ENCODE measurements at places on chromosomes 1 and 21.

GRCh38 chr1:8941906-8942305 is 3.8 kb upstream of the CA6 start:
- no peak overlapping the region for H3K27ac ChIP-seq
- H3K4me3 ChIP-seq, result no peak overlapping the region
- peaks cover 43% of the 10 kb centered on the region for H3K4me1 ChIP-seq
- DNase-seq, result no peak

GRCh38 chr1:109639841-109640184 is 16.1 kb upstream of the GSTM4 start:
- H3K4me3 ChIP-seq, result no peak overlapping the region
- peaks cover 7% of the 10 kb centered on the region for H3K4me1 ChIP-seq
- H3K36me3 ChIP-seq, result no peaks in the 10 kb centered on the region
- H3K27me3 ChIP-seq, result no peaks in the 10 kb centered on the region
- H3K27ac ChIP-seq, result no peak overlapping the region
- DNase-seq, result no peak

- H3K4me1 ChIP-seq, result peaks cover 7% of the 10 kb centered on the region
- peaks cover 61% of the 10 kb centered on the region for H3K36me3 ChIP-seq
- H3K27ac ChIP-seq, result no peak overlapping the region
- no peak for DNase-seq
- no peak overlapping the region for H3K4me3 ChIP-seq
Measured at GRCh38 chr1:154448331-154448811, 43.2 kb downstream of the IL6R start.

GRCh38 chr1:173870252-173871075 is 2.3 kb downstream of the ZBTB37 start:
- H3K4me1 ChIP-seq, result peaks cover 31% of the 10 kb centered on the region
- H3K27ac ChIP-seq, result peak overlapping the region; percentile 43
- peak; percentile 9 for DNase-seq
- no peaks in the 10 kb centered on the region for H3K27me3 ChIP-seq
- H3K4me3 ChIP-seq, result peak overlapping the region; percentile 8
- H3K36me3 ChIP-seq, result peaks cover 4% of the 10 kb centered on the region

- no peak overlapping the region for H3K4me3 ChIP-seq
- H3K27me3 ChIP-seq, result no peaks in the 10 kb centered on the region
- DNase-seq, result no peak
- no peaks in the 10 kb centered on the region for H3K4me1 ChIP-seq
- no peak overlapping the region for H3K27ac ChIP-seq
Measured at GRCh38 chr1:172883387-172883791, 167.4 kb downstream of the TNFSF18 start.

DNA sequence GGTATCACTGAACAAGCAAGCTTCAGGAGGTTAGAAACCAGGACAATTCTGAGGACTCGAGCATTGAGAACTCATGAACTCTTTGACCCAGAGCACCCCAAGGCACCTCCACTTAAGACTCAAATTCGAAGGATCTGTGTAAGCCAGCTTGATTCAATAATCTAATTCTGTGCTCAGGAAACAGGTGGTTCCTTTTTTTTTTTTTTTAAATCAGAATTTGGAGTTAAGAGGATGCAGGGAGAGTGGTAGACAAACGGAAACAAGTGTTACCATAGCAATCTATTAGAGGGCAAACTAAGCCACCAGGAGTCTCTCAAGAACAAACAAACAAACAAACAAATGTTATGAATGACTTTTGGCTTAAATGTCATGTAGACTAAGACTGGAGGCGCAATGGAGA is 53.8 kb upstream of the DPH5 start:
- H3K36me3 ChIP-seq, result no peaks in the 10 kb centered on the region
- no peak overlapping the region for H3K27ac ChIP-seq
- DNase-seq, result no peak
- no peaks in the 10 kb centered on the region for H3K27me3 ChIP-seq
- no peak overlapping the region for H3K4me3 ChIP-seq

GRCh38 chr1:46690931-46691421 is 19.3 kb downstream of the TEX38 start:
- H3K4me3 ChIP-seq, result no peak overlapping the region
- no peaks in the 10 kb centered on the region for H3K4me1 ChIP-seq
- H3K36me3 ChIP-seq, result peaks cover 75% of the 10 kb centered on the region

DNA sequence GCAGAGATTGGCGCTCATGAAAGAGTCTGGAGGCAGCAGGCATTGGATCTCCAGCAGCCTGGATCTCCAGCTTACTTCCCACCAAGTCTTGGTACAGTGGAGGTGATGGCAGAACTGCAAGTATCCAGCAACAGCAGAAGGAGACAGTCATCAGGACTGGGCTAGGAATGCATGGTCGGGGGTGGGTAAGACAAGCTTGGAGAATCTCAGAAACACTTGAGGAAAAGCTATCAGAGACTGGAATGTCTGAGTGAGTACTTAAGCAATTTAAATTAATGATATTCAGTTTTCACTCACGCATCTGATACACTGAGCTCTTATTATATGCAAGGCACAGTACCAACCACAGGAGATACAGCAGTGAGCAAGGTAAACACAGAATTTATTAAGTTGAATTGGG is 9.8 kb downstream of the TMEM35B start:
- no peak overlapping the region for H3K27ac ChIP-seq
- H3K27me3 ChIP-seq, result no peaks in the 10 kb centered on the region
- peaks cover 4% of the 10 kb centered on the region for H3K36me3 ChIP-seq
- no peak for DNase-seq
- no peak overlapping the region for H3K4me3 ChIP-seq

- no peak overlapping the region for H3K27ac ChIP-seq
- no peaks in the 10 kb centered on the region for H3K4me1 ChIP-seq
- DNase-seq, result no peak
- H3K4me3 ChIP-seq, result no peak overlapping the region
Measured at GRCh38 chr1:27026621-27027574, 14.2 kb upstream of the TENT5B start.

DNA sequence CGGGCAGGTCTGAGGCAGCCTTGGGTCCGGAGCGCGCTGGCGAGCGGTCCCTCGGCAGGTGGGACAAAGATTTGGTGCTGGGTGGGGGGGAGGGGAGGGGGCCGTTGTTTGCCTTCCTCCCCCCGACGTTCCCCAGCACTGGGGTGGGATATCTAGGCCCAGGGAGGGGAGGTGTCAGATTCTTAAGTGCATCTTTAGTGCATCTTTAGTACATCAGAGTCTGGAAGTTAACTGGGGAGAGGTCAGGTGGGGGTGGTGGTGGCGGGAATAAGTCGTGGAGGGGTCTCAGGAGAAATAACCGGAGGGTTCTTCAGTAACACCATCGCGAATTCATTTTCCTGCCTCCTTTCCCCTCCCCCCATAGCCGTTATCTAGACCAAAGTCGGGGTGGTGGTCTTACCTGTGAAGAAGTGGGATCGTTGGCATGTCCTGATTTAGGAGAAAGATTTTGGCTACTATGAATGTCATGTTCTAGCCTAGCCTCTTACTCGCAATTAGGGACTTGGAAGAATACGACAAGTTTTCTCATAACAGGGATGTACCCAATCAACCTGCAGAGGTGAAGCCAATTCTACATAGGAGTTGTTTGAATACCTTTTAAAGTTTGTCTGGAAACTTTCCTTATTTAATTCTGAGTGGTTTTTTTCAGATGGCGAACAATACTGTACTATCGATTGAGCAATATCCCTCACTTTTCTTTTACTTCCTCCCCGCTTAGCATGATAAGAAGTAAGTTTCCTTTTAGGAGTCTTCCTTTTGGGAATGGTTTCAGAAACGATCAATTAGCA is 886 bp downstream of the ZMYM4 start:
- H3K27me3 ChIP-seq, result no peaks in the 10 kb centered on the region
- H3K36me3 ChIP-seq, result no peaks in the 10 kb centered on the region
- peaks cover 7% of the 10 kb centered on the region for H3K4me1 ChIP-seq
- H3K27ac ChIP-seq, result peak overlapping the region; percentile 76
- no peak for DNase-seq

DNA sequence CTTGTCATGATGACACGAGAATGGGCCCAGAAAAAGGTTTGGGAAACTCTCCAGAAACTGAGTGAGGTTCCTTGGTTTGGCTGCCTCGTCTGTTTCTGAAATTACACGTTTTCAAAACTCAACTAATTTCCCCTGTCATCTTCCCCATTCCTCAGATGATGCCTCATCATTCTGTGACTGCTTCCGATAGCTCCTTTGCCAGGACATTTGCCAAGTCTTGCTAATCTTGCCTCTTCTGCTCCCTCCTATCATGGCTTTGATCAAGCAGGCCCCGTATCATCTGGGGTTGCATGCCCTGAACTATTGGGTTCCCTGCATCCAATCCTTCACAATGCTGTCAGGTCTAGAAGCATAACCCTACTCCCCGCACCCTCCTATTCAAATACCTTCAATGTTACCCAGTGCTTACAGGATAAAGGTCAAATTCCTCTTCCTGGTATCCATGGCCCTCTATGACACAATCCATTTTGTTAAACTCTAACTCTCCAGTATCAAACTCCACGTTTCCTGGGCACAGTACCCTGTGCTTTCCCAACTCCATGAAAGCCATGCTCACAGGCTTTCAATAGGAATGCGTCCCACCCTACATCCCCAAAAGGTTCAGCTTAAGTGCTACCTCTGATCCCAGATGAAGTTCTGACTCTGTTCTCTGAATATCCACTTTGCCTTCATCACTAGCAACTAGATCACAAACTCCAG is 22.2 kb upstream of the TMEM200B start:
- DNase-seq, result no peak
- no peaks in the 10 kb centered on the region for H3K4me1 ChIP-seq
- peaks cover 48% of the 10 kb centered on the region for H3K36me3 ChIP-seq
- H3K27ac ChIP-seq, result no peak overlapping the region
- no peak overlapping the region for H3K4me3 ChIP-seq

DNA sequence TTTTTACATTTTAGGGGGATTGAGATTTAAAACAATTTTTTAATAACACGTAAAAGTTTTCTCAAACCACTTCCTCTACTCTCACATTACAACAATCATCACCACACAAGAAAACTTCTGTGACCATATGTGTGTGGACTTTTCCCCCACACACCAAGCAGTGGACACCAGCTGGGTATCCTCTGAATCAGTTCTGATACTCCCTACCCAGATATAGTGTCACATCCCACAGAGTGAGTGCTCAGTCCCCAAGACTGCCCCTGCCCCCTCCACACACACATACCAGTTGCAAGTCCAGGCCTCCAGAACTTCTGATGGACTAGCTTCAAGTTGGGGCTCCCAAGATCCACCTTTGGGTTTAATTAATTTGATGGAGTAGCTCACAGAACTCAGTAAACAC is 53.3 kb upstream of the QSOX1 start:
- no peak for DNase-seq
- H3K36me3 ChIP-seq, result peaks cover 56% of the 10 kb centered on the region
- no peaks in the 10 kb centered on the region for H3K4me1 ChIP-seq
- H3K27ac ChIP-seq, result no peak overlapping the region

- H3K27me3 ChIP-seq, result no peaks in the 10 kb centered on the region
- peaks cover 4% of the 10 kb centered on the region for H3K4me1 ChIP-seq
- no peaks in the 10 kb centered on the region for H3K36me3 ChIP-seq
- H3K27ac ChIP-seq, result no peak overlapping the region
Measured at GRCh38 chr1:19289244-19289643, 674 bp upstream of the AKR7A3 start.

GRCh38 chr1:29466258-29466657 is 229.9 kb downstream of the PTPRU start:
- no peaks in the 10 kb centered on the region for H3K36me3 ChIP-seq
- no peak overlapping the region for H3K4me3 ChIP-seq
- H3K4me1 ChIP-seq, result no peaks in the 10 kb centered on the region
- no peak for DNase-seq

GRCh38 chr1:50332941-50333594 is 90.2 kb downstream of the DMRTA2 start:
- no peaks in the 10 kb centered on the region for H3K36me3 ChIP-seq
- H3K4me3 ChIP-seq, result peak overlapping the region; percentile 49
- peaks cover 11% of the 10 kb centered on the region for H3K4me1 ChIP-seq
- no peak overlapping the region for H3K27ac ChIP-seq
- no peaks in the 10 kb centered on the region for H3K27me3 ChIP-seq
